ENCODE measurements at places on chromosomes 4 and X.

- DNase-seq = no peak
Observed at GRCh38 chr4:55096619-55097018, 28.8 kb downstream of the KDR start.

GRCh38 chr4:140691369-140691768 is 64.8 kb downstream of the TBC1D9 start:
- no peak for DNase-seq

DNA sequence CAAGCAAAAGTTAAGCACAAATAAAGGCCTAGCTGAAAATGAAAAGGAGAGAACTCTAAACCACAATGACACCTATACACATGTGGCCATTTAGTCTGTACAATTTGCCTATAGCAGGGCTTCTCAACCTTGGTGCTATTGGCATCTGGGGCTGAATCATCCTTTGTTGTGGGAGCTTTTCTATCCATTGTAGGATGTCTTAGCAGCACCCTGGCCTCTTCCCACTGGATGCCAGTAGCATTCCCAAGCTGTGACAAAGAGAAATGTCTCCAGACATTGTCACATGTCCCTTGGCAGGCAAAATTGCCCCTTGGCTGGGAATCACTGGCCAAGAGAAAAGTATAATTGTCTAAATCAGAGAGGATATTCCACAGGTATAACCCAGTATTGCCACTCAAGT is 13.5 kb upstream of the PRPS2 start:
- no peak for DNase-seq

DNA sequence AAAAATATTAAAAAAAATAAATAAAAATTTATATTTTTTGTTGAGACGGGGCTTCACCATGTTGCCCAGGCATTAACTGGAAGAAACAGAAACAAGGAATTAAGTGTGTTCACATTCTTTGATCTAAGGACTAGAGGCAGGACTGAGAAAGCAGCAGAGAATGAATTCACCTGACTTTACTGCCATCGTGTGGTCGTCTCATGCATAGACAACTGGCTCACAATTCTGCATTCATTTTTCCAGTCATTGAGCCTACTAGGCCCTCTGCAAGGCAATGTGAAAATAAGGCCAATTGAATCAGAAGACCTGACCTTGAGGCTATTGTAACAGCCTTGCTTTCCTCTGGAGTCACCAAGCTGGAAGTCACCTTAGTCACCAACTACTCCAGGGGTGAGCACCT is 37.4 kb downstream of the LHFPL1 start:
- no peak for DNase-seq

GRCh38 chrX:23888887-23889501 is 18.7 kb downstream of the APOO start:
- DNase-seq = no peak

DNA sequence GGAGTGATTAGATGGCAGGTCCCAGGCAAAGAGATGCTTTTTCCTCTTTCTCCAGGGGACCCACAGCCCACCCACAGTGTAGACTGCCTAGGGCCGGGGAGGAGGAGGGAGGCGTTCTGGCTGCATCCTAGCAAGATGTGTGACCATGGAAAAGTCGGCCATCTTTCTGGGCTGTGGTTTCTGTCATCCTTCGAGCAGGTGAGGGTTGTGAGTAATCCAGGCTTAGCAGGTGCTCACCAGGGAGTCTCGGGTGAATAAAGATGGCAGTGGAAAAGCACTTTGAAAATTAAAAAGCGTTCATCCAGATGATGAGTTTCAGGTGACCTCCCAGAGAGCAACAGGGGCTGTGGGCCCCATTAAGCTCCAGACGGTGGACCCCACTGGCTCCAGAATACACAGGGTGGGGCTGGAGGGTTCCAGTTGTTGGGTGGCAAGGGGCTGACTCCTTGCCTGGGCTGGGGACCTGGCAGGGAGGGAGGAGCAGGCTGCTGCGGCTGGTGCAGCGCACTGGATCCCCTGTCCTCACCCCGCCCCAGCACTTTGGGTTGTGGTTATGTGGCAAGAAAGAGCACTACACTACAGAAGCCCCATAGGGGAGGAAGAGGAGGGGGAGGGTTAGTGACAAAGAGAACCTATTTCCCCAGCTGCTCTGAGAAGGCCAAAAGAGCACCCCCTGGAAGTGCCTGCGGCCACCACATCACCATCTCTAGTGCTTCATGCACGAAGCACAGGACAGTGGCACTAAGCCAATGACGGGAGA is 23.7 kb downstream of the ELF4 start:
- DNase-seq = no peak

DNA sequence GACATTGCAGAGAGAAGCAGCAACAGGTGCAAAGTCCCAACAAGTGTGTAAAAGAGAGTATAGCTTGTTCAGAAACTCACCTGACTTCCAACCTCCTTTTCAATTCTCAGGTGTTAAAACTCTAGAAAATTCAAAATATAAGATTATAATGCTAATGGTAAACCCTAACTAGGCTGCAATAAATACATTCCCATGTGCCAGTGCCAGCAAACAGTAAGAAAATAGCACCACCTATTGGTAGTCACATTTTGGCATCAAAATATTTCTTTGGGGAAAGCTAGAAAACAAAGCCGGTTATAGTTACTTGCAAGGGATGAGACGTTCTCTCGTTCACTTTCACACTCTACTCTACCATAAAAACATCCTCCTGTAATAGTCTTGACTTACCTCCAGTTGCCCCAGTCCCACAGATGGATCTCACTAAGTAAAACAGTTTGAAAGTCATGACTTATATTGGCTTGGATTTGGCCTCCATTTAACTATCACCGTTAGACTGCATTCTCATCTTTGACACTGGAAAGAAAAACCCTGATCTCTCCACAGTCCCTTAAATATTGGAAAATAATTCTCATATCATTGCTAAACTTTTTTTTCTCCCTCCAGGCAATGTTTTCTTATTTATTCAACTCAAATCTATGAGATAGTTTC is 9.6 kb downstream of the BMP3 start:
- no peak for DNase-seq

DNA sequence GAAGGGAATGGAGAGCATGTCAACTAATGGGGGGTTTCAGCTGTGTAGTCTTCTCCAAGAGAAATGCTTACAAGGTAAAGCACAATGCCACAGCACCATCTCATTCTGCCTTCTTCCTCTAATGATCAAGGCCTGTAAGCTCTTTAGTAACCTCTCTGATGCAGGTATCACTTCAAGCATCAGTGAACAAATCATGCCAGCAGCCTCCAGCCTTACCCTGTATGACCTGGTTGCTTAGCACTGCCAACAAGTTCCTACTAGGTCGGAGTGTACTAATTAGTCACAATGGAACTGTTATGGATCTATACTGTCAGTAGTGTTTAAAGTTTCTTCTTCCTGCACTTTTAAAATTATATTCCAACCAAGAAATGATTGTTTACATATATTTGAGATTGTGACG is 197.7 kb downstream of the GRID2 start:
- DNase-seq = no peak

GRCh38 chr4:28277931-28278330 is 1417.3 kb downstream of the STIM2 start:
- DNase-seq = no peak

DNA sequence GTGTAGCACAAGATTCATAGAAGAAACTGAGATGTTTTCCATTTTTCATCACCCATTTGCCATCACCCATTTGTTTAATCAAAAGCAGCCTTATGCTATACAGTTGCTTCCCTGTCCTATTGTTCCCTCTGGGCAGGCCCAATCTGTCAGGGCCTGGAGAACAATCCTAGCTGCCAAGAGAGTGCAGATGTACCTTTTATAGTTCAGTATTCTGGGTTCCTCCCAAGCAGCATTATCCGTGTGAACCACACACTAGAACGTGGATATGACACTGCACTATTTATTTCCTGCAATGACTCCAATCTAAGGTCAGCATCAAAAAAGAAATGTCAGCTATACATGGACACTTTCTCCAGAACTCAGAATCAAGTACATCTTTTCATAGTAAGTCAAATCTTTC is 269.0 kb downstream of the ADGRA3 start:
- no peak for DNase-seq

- DNase-seq = no peak
Observed at GRCh38 chr4:1948232-1948631, 60.5 kb downstream of the NELFA start.

DNA sequence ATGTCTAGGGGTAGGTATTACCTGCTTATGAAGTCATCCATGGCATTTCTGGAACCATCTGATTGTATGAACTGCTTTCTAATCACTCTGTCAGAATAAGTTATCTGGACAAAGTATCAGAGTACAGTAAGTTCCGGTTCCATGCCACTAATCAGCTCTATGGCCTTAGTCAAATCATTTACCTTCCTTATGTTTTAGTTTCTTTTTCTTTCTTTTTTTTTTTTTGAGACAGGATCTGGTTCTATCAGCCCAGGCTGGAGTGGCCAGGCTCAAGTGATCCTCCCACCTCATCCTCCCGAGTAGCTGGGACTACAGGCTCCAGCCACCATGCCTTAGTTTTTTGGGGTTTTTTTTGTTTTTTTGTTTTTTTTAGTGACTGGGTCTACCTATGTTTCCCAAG is 11.5 kb downstream of the XIAP start:
- no peak for DNase-seq

- no peak for DNase-seq
Observed at GRCh38 chr4:145732001-145732815, 52.3 kb downstream of the C4orf51 start.

DNA sequence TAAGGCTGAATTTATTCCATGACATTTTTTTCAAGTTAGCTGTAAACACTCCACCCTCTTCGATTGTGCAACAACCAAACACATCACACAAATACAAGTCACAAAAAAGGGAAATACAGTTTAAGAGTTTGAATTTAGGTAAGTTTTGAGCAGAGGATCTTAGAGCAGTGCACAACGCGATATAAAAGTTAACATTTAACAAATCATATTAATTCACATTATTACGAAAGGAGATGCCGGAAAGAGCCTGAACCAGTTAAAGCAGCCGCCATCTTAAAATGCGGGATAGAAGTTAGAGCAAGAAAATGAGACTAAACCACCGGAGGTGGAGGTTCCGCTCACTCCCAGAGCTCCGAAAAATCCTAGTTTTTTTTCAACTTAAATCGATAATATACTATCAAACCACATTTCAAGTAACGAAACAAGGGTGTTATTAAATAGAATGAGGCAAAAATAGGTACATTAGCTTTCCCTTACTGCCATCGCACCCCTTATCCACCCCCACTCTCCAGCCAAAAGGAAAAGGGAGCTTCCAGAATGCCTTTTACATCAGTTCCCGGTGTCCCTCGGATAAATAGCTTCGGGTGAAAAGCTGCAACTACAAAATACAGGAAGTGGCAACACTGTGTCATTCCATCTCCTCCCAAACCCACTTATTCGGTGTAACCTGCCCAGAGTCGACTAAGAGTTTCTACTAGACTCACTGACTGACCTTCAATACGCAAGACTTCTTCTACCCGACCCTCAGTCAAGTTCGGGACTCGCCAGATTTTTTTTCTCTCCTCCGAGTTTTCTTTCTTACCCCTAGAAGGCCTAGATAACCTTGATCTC is 1.9 kb downstream of the UBE2D3 start:
- no peak for DNase-seq

DNA sequence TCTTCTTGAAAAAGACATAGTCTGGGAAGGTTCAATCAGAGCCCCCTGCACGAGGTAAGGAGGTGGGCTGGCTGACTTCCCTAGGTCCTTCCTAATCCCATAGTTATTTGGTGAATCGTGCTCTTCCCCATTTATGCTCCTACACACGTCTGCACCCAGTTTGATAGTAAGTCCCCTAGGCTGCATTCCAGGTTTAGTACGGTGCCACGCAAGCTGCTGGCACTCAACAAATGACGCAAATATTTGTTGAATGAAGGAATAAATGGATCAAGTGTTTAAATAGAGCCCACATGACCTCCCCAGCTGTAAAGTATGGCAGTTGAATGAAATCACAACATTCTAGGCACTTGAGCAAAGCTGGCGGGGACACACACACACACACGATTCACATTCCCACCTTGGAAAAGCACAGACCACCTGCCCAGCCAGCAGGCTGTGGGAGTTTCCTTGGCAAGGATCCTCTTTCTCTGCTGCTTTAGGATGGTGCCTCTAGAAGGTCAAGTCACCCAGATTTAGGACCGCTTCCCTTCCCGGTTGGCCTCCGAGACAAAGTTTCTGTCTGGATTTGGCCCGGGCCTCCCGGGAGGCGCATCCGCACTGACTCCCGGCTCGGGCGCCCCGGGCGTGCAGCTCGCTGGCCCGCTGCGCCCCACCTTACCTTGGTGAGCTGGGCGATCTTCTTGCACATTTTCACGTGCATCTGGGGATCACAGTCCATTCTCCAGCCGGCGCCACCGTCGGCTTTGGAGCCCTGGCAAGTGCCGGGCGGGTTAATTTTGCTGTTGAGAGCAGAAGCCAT is 721 bp downstream of the FAM184B start:
- DNase-seq = no peak

DNA sequence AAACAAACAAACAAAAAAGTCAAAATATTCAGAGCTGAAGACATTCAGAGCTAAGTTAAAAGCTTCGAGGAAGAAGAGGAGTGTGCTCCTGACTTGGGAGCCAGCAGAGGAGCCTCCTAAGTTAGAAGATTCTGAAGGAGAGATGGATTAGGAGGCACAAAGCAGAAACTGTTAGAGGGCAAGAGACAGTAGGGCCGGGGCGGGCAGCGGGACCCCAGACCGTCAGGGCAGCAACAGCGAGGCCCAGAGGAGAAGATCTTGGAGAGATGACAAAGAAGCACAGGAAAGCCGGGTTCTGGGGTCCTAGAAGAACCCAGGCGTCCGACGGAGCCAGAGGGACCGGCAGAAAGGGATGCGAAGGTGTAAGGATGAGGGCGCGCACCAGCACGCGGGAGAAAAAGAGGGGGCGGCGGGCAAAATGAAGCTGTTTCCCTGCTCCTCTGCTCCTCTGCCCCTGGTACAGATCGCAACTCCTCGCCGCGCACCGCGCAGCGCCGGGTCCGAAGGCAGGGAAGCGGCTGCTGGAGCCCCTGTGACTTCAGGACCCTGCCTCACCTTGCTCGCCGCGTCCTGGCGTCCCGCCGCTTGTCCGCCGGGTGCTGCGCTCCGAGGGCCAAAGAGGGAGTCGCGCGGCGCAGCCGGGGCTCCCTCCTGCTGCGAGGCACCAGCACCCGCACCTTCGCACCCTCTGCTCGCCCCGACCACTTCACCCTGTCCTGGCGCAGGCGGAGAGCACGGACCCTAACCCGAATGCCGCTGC is 477 bp downstream of the KLHL13 start:
- DNase-seq = peak; percentile 60

DNA sequence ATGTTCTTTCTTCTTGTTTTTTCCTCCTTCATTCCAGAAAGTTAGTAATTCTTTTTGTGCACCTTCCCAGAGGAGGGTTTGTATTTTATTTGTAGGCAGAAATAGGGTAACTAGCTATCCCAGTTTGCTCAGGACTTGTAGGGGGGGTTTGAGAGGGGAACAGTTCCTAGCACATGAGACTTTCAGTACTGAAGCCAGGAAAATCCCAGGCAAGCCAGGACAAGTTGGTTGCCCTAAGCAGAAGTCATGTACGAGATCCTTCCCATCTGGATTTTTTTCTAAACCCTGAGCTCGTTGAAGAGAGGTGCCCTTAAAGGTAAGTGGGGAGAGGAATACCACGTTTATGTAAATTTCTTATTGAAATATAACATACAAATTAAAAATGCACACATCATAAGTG is 15.6 kb upstream of the TAB3 start:
- no peak for DNase-seq

GRCh38 chr4:102759831-102760644 is 730 bp downstream of the MANBA start:
- DNase-seq = no peak

- no peak for DNase-seq
Observed at GRCh38 chr4:159307929-159308328, 205.1 kb downstream of the RAPGEF2 start.
